H1 (cell line): ENCODE measurements at places on chromosomes 6 and 20. TPM values are rescaled to one million over a fixed set of nuclear protein-coding genes. Genes with fewer than 3 reads are reported as not detected.

Gene BTN1A1
- total RNA-seq = 0.28 and 0.55 TPM in 2 replicates

Gene ZC2HC1B
- not detected in 2 replicates for total RNA-seq

Gene SLC17A9
- 31.1 and 35.2 TPM in 2 replicates for total RNA-seq

Gene ATAT1
- 14.6 and 15.9 TPM in 2 replicates for total RNA-seq

Gene EYS
- 0.13 TPM in 1 of 2 replicates, not detected in the other for total RNA-seq

Gene RUNX2
- 1.1 and 1.2 TPM in 2 replicates for total RNA-seq

Gene CTNNBL1
- 70.4 and 81.6 TPM in 2 replicates for total RNA-seq

Gene COX4I2
- total RNA-seq = not detected in 2 replicates

Gene GPANK1
- 24.5 and 26.9 TPM in 2 replicates for total RNA-seq

Gene STMND1
- total RNA-seq = not detected in 2 replicates

Gene MMP24
- 18.8 and 20.0 TPM in 2 replicates for total RNA-seq

Gene TNFRSF6B
- total RNA-seq = not detected in 2 replicates

Gene BCAS4
- total RNA-seq = 21.2 and 21.4 TPM in 2 replicates

Gene RIMS4
- 44.2 and 49.8 TPM in 2 replicates for total RNA-seq

Gene COL21A1
- 3.1 and 3.4 TPM in 2 replicates for total RNA-seq

Gene PEX6
- total RNA-seq = 11.7 and 12.5 TPM in 2 replicates

Gene SIRPB1
- 0.54 and 0.99 TPM in 2 replicates for total RNA-seq

Gene CD93
- 0.07 TPM in 1 of 2 replicates, not detected in the other for total RNA-seq

Gene ZBTB12
- 40.8 and 42.1 TPM in 2 replicates for total RNA-seq

Gene UNC5CL
- total RNA-seq = 1.3 and 1.4 TPM in 2 replicates

Gene HRH3
- 4.4 and 4.5 TPM in 2 replicates for total RNA-seq

Gene RAB32
- total RNA-seq = 6.3 and 6.8 TPM in 2 replicates

Gene RNF182
- 10.7 and 13.0 TPM in 2 replicates for total RNA-seq

Gene HIVEP1
- 22.6 and 26.3 TPM in 2 replicates for total RNA-seq

Gene FRK
- total RNA-seq = 0.19 and 0.24 TPM in 2 replicates

Gene LCA5
- 3.6 TPM in 2 replicates for total RNA-seq

Gene LSM2
- 127 and 132 TPM in 2 replicates for total RNA-seq

Gene GINS1
- total RNA-seq = 68.4 and 69.9 TPM in 2 replicates

Gene TINAG
- not detected in 2 replicates for total RNA-seq

Gene HTR1E
- not detected in 2 replicates for total RNA-seq

Gene HLA-DQB2
- not detected in 2 replicates for total RNA-seq

Gene HLA-DPB1
- total RNA-seq = 32.3 and 37.8 TPM in 2 replicates

Gene CNR1
- total RNA-seq = 2.9 and 3.1 TPM in 2 replicates

Gene MAS1
- total RNA-seq = not detected in 2 replicates

Gene CALHM5
- total RNA-seq = 0.09 and 0.17 TPM in 2 replicates

Gene BTNL2
- total RNA-seq = not detected in 2 replicates

Gene OPN5
- not detected in 2 replicates for total RNA-seq

Gene ADGB
- not detected in 2 replicates for total RNA-seq

Gene SOX18
- 0.23 TPM in 1 of 2 replicates, not detected in the other for total RNA-seq

Gene IL17F
- total RNA-seq = not detected in 2 replicates

Gene BHLHE23
- total RNA-seq = 0.38 and 0.47 TPM in 2 replicates

Gene FAM209B
- 0.82 TPM in 1 of 2 replicates, not detected in the other for total RNA-seq

Gene C6orf132
- 62.2 and 64.0 TPM in 2 replicates for total RNA-seq

Gene SLC22A16
- not detected in 2 replicates for total RNA-seq
